ENCODE measurements at places on chromosomes 11 and 22.

- DNase-seq = no peak
Observed at GRCh38 chr11:111582163-111582562, 20.1 kb upstream of the SIK2 start.

DNA sequence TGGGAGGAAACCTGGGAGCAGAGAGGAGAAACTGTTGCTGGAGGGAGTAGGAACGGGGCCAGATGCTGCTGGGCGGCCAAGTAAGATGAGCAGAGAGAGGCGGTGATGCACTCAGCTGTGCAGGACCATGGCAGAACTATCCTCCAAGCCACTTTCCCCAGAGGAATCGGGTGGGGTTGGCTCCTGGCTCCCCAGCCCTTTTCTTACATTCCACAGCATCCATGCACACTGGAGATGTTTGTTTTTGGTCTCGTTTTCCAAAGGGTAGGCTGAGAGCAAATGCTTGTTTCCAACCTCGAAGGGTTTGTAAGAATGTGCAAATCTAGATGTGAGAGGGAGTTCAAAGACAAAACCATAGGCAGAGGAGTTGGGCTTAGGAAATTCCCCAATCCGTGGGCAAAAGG, 73.2 kb downstream of the DBX1 start:
- no peak for DNase-seq

DNA sequence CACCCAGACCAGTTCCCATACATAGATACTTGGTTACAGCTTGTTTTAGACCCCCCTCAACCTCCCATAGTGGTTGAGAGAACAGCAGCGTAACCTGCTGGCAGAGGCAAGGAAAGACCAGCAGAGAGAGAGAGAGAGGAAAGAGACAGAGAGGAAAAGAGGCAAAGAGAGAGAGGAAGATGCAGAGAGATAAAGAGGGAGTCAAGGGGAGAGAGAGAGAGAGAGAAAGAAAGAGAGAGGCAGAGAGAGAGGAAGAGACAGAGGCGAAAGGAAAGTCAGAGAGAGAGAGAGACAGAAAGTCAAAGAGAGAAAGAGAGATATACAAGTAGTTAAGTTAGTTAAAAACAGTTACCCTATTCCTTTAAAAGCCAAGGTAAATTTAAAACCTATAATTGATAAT, 52.5 kb downstream of the NEU3 start:
- DNase-seq = no peak

GRCh38 chr22:35292786-35293185, 6.9 kb upstream of the TOM1 start:
- no peak for DNase-seq

DNA sequence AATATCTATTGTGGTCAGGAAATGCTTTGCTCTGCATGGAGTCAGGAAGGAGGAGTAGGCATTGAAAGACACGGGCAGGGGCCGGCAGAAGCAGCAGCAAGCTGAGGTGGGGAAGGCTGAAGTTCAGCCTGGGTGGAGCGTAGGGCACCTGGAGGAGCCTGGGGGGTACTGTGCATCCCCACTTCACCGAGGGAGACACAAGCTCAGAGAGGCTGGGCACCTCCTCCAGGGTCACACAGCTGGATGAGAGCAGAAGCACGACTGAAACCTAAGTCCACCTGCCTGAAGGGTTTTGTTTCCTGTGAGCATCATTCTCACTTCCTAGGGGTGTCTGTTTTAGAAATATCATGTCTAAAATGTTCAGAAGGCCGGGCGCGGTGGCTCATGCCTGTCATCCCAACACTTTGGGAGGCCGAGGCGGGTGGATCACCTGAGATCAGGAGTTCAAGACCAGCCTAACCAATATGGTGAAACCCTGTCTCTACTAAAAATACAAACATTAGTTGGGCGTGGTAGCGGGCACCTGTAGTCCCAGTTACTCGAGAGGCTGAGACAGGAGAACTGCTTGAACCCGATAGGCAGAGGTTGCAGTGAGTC, 138.3 kb downstream of the MPPED1 start:
- no peak for DNase-seq

DNA sequence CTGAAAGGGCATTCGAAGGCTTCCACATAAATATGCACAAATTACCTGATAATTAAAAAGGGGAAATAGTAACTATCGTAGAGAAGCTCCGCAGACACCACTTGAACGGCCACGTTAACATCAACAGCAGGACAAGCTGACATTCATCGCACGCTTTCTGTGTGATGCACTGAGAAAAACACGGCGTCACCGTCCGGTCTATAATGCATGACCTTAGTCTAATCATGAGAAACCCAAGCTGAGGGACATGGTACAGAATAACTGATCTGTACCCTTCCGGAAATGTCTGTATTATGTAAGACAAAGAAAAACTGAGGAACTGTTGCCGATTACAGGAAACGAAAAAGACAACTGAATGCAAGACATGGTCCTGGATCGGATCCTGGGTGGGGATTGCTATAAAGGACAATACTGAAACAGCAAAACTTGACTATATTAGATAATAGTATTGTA, 678 bp upstream of the RANGAP1 start:
- DNase-seq = no peak

GRCh38 chr22:44344407-44344806, 31.7 kb upstream of the SHISAL1 start:
- peak; percentile 66 for DNase-seq

- no peak for DNase-seq
Observed at GRCh38 chr11:118180300-118180703, 3.9 kb upstream of the SCN2B start.

- no peak for DNase-seq
Observed at GRCh38 chr22:39907605-39908097, 6.8 kb downstream of the GRAP2 start.

- peak; percentile 14 for DNase-seq
Observed at GRCh38 chr11:36492724-36493304, 17.3 kb downstream of the TRAF6 start.

All from NCI-H1105 (cell line).